ENCODE measurements at places on chromosomes 5 and 9.

- DNase-seq, result no peak
These were observed 33.0 kb downstream of the OLFML2A start for GRCh38 chr9:124809741-124810500.

GRCh38 chr9:106314476-106314875 is 548.5 kb upstream of the ZNF462 start:
- DNase-seq, result no peak

GRCh38 chr5:15834596-15835245 is 334.7 kb downstream of the FBXL7 start:
- no peak for DNase-seq

- DNase-seq, result no peak
These were observed 317.1 kb downstream of the MAT2B start for GRCh38 chr5:163822548-163822947.

DNA sequence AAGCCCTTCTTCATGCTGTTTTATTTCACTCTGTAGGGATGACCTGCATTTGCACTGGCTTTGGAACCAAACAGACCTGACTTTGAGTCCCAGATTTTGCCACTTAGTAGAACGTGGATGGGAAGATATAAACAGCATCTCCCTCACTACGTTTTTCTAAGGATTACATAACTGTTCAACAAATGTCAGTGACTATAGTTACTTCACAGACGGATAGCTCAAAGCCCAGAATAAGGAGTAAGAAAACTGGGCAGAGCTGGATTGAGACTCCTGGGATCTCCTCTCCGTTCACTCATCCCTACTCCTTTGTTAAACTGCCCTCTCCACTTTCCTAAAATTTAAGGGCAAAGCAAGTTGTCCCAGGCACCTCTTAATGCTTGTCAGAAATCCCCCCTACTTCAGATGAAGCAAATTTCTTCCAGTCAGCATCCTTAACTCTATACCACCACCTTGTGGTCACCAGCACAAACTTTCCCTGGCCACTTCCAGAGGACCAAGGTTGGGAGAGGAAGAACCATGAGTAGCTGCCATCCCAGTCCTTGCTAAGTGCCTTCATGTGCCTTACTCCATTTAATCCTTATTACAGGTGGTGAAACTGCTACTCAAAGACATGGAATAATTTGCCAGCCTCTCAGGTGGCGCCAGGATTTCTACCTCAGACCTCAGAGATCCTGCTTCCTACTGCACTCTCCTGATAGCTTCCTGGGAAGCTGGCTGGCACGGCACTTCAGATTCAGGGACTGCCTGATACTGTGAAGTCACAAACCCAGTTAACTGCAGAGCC is 38.4 kb downstream of the EGR1 start:
- DNase-seq, result peak; percentile 68

- DNase-seq, result no peak
These were observed 3.6 kb upstream of the SNAPC4 start for GRCh38 chr9:136403538-136403914.

GRCh38 chr5:61330341-61330844 is 1.7 kb upstream of the ZSWIM6 start:
- no peak for DNase-seq

DNA sequence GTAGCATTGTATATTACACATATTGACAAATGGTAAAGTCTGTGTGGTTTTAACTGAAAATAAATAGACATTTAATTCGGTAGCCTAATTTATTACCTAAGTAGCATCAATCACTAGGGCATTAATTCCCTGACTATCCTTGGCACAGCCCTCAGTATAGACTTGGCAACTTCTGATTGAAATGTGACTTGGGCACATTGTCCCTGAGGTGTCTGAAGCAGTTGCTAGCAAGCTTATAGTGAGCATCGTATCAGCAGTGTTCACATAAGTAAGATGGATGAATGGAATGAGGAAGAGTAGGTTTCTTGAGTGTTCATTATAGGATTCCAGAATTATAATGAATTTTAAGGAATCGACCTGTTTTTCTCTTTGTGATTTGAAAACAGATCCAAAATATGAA is 16.1 kb downstream of the LURAP1L start:
- no peak for DNase-seq

- DNase-seq, result peak; percentile 9
These were observed 23.0 kb downstream of the SPARC start for GRCh38 chr5:151663617-151664293.

- DNase-seq, result peak; percentile 77
These were observed 15.7 kb downstream of the PNPLA7 start for GRCh38 chr9:137534256-137535119.

Measured in OCI-LY7 (cell line).